ENCODE measurements at places on chromosomes 2 and 18. TPM values are rescaled to one million over a fixed set of nuclear protein-coding genes. Genes with fewer than 3 reads are reported as not detected.

- no peak for DNase-seq
These were observed 588.4 kb downstream of the ARHGAP15 start for GRCh38 chr2:143717536-143718168.

DNA sequence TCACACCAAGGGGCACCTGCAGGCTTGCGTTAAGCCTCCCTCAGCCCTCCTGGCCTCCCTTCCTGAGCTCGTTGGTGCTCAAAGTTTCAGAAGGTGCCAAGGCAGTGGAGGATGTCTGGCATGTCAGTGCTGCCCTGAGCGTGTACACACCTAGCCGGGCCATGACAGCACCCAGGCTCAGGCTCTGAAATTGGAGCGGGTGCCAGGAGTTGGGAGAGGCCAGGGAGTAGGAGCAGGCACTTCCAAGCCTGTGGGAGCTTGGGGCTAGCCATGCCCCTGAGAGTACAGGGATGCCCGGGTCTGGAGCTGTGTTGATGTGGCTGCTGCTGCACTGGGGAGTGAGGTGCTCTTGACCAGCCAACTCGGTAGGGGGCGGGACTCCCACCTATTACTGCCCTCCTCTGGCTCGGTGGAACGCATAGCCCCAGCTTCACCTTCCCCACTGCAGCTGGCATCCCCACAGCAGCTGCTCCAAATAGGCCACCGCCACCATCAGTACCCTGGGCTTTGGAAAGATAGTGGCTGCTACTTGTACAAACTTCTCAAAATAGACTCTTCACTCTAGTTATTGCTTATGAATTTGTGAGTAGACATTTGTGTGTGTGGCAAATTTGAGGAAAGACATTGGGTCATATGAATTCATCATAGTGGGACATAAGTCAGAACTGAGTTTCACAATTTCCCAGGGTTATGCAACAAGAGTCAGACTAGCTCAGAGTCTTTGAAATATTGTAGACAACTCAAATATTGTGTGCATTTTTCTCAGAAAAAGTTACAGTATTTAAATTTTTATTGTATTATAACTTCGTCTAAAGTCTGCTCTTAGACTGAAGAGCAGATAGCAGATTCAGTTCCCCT, 6.8 kb upstream of the PCARE start:
- DNase-seq = no peak

PUS10 gene
- total RNA-seq = 14.6 TPM

CCL20 gene
- total RNA-seq = 12.9 TPM

DNA sequence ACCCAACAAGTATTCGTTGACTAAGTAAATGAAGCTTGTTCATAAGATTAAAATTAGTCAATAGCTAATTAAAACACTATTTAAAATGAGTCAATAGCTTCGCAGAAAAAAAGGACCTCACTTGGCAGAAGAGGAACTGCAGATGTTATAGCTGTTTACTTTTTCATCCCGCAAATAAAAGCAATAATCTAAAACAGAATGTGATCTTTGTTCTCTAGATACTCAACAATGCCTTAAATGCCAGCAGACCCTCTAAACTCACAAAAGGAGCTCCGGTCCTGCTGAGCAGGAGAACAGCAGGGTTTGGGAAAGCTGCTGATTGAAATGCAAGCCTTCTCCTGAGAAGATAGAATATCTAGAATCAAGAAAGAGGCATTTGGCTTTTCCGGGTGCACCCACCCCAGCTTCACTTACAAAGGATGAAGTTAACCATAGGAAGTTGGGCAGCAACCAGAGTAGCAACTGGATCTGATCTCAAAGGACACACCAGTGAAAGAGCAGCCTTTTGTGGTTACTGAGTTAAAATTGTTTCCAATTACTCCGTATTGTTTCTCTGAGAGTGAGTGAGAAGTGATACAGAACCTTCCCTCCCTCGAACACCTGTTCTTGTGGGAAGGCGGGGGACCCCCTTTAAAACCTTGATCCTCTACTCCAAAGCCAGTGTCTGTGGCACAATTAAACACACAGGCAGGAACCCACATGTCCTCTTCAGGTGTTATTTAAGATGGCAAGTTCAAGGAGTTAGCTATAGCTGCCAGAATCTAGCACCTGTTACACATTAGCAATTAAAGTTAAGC, 6.8 kb downstream of the CCBE1 start:
- no peak for DNase-seq

GRCh38 chr18:23211146-23211545, 75.9 kb downstream of the CABLES1 start:
- DNase-seq = no peak
